ENCODE measurements at places on chromosomes 1 and 21.
A peak's percentile ranks its signal among the peaks of the same experiment; 100 is the strongest.

DNA sequence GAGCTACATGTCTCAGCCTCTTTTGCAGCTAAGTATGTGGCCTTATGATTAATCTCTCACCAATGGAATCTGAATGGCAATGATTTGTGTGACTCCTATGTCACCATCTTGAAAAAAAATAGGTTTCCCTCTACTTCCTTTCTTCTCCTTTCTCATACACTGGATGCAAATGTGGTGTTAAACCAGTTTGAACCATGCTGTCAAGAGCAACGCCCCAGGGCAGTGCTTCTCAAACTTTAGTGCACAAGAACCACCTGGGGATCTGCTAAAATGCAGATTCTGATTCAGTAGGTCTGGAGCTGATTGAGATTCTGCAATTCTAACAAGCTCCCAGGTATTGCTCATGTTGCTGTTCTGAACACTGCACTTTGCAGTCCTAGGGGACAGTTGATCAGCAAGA, 44.7 kb upstream of the ZNF644 start:
- DNase-seq, result no peak

DNA sequence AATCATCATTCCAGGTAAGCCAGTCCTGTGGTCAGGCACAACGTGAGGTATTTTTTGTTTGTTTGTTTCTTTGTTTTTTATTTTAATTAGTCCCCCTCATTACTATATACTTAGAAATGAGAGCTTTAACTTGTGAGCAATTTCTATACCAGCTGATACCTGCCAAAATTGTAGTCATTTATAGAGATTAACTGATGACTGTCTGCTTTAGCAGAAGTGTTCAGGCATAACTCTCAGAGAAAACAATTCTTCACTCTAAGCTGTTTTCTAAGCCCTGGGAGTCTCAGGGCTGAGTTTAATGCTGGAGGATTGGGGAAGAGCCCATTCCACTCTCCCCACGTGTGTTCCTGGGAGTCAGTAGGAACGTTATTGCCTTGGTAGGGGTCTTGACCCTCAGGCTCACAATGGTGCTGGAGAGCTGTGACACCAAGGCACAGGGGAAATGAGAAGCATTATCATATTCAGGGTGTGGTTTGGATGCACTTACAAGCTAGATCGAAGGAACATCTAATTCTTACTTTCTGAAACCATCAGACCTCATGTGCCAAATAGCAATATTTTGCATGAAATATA, 168.2 kb downstream of the CLIC6 start:
- DNase-seq, result no peak

DNA sequence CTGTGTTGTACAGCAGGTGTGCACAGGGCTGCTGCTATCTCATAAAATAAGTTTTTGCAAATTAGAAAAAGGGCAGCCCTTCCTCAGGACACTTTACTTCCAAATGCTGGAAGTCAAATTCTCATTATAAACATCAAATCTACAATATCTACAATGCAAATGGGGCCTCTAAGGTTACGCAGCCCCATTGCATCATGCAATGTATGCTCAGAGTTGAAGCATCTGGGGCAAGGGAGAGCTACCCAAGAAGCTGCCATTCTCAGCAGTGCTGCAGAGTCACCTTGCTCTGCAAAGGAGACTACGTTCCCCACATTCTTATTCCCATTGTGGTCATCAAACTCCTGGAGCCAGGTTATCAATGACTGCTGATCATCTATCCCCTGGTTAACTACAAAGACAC, 208.9 kb upstream of the POGK start:
- no peak for DNase-seq

- no peak for DNase-seq
Measured at GRCh38 chr1:30450148-30450817, 273.1 kb downstream of the MATN1 start.

GRCh38 chr1:159339536-159339935, 37.4 kb downstream of the FCER1A start:
- no peak for DNase-seq

- peak; percentile 10 for DNase-seq
Measured at GRCh38 chr1:31583995-31584868, 7.9 kb downstream of the TINAGL1 start.

- DNase-seq, result peak; percentile 46
Measured at GRCh38 chr1:31183927-31184554, 55.6 kb downstream of the NKAIN1 start.

GRCh38 chr1:30405081-30405480, 318.3 kb downstream of the MATN1 start:
- DNase-seq, result no peak

DNA sequence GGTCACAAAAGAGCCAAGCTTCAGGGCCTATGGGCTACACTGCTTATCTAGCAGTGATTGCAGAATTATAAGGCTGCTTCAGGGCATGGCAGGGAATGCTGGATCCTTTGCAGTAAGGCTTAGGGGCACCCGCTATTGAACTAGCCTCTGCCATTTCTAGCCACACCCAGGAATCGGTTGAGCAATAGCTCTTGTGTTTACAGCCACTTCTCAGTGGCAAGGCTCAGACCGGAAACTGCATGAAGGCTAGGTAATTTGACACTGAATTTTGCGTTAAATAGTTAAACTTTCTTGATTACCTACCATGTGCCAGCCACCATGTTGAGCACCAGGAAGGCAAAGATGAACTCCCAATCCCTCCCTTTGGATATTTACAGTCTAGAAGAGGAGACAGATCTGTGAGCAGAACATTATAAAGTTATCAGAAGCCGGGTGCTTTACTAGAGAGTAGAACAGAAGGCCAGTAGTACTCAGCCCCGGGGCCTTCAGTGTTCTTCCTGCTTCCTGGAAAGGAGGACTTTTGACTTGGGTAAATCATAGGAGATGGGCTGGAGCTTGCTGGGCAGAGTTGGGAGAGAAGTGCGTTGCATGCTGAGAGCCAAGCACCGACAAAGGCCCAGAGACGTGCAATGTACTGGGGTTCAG, 98.6 kb upstream of the LPGAT1 start:
- DNase-seq, result peak; percentile 54

DNA sequence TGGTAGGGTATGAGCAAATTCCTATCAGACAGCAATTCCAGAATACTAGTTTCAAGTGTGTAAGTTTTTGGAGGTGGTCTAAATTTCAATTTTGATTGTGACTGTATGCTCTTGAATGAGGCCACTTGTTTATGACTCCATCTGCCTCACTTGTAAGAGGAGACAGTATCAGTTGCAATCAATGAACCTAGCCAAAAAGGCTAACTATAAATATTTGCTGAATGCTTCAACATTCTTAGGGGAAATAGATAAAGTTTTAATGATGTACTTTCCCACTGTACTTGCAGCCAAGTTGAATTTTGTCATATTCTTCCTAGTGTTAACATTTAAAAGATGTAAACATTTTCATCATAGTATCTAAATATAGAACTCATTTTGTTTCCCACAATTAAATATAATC, 32.1 kb upstream of the RWDD3 start:
- DNase-seq, result no peak

DNA sequence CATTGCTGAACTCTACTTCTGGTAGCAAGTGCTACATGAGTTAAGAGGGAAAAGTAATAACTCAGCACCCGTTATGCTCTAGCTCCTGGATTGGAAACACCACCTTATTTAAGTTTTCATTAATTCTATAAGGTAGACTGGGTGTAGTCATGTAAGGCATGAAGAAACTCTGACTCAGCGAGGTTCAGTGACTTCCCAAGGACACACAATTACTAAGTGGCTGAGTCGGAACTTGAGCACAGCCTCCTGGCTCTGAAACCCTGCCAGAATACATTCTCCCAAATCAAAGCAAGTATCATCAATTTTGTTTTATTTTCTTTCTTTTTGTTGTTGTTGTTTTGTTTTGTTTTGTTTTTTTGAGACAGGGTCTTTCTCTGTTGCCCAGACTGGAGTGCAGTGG, 29.1 kb upstream of the SCCPDH start:
- no peak for DNase-seq

GRCh38 chr1:26530410-26530894, 891 bp downstream of the RPS6KA1 start:
- no peak for DNase-seq

DNA sequence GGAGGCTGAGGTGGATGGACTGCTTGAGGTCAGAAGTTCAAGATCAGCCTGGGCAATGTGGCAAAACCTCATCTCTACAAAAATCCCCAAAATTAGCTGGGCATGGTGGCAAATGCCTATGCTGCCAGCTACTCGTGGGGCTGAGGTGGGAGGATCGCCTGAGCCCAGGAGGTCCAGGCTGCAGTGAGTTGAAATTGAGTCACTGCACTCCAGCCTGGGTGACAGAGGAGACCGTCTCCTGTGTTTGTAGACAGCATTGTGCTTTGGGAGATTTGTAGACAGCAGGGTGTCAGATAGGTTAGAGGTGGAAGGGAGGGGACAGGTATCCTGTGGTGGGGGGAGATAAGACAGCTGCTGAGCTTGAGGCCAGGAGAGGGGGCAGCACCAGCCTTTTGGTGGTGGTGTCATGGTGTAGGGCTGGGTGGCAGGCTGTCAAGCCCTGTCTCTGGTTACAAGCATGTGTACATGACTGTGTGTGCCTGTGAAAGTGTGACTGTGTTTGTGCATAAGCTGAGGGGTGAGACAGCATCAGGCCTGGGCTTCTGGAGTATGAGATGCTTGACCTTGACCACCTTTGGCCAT, 15.2 kb downstream of the PPFIA4 start:
- no peak for DNase-seq

- no peak for DNase-seq
Measured at GRCh38 chr1:159248311-159248710, 43.6 kb downstream of the ACKR1 start.

- DNase-seq, result no peak
Measured at GRCh38 chr1:8340448-8340847, 22.5 kb downstream of the SLC45A1 start.

DNA sequence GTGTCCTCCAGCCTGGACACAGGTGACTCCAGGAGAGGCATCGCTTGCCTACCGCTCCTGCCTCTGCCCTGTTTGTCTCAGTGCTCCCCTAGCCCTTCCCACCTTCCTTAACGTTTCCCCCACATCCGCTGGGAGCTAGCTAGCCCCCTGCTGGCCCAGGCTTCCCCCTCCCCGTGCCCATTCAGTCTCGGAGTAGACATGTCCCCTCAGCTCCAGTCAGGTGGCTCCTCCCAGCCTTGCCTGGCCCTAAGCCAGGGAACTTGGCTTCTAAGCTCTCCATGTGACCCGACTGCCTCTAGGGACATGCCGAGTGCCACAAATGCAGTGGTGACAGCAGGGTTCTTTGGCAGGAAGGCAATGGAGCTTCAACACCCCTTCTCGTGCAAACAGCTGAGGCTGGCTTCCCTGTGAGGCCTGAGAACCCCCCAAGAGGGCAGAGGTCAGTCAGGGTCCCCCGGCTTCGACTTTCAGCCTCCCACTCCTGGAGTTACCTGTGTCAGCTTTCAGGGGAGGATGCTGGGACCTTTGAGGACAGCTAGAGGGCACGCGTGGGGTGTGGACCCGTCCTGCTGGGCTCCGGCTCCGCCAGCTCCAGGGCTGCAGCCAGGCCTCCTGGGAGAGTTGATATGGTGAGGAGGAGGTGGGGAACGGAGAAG, 16.2 kb downstream of the DRAXIN start:
- DNase-seq, result peak; percentile 92

DNA sequence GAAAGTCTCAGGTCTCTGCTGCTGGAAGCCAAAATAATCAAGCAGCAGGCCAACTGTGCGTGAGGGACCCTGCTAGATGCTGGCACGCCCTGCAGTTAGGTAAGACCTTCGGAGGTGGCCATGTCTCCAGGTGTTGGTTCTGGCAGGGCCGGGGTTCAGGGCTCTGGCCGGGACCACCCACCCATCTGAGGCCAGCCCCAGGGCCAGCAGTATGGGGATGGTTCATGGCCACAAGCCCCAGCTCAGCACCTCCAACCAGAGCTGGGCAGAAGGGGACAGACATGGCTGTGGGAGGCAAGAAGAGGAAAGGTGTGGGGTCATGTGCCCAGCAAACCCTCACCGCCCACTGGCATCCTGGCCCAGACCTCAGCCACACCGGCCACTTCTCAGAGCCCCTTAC, 23.3 kb downstream of the LRP8 start:
- no peak for DNase-seq

DNA sequence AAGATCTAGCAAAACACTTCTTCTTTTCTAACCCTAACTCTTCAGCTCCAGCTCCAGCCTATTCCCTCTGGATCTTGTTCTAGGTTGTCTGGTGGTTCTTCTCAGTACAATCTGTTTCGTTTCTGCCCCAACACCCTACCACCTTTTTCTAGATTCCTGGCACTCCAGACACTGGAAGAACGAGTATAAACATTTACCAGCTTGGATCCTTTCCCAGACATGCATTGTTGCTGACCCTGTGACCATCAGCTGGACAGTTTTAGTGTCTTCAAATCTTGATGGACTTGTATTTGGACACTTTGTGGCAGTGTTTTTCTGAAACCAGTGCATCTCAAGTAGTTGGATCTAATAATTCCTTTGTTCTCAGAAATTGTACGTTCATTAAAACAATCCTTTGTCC, 30.6 kb upstream of the CACNA1E start:
- no peak for DNase-seq

DNA sequence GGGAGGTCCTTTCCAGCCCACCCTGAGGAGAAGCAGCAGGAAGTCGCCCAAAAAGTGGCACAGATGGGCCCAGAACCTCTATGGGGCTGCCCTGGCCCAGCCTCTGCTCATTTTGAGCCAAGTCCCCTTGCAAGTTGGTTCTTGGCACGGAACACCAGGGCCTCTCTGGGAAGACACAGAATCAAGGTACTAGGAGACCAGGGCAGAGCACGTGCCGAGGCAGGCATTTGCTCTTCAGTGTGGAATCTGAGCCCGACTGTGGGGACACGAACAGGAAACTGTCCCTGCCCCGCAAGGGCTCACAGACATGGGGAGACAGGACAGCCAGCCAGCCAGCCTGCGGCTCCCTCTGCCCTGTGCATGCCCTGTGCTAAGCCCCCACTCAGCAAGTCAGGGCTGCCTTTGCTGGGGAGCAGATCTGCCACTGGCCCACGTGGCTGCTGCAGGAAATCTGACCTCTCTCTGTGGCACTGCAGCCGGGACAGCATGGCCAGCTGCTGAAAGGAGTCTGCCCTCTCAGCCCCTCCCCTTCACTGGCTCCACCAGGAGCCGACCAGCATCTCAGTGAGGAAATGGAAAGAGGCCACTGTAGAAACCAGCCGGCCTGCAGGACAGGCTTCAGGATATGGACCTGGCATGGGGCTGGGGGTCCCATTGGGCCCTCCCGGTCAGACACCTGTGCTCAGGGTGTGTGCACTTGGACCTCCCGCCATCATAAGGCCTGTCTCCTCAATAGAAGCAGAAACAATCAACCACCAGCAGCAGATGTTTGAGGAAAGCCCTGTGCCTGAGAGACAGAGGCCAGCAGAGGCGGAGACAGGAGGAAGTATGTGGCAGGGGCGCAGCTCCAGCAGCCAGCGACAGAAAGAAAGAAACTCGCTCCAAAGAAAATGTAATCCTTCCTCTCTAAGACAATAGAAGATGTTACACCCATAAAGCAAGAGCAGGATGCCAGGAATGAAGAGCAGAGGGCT, 3.7 kb downstream of the ARHGEF16 start:
- DNase-seq, result no peak

DNA sequence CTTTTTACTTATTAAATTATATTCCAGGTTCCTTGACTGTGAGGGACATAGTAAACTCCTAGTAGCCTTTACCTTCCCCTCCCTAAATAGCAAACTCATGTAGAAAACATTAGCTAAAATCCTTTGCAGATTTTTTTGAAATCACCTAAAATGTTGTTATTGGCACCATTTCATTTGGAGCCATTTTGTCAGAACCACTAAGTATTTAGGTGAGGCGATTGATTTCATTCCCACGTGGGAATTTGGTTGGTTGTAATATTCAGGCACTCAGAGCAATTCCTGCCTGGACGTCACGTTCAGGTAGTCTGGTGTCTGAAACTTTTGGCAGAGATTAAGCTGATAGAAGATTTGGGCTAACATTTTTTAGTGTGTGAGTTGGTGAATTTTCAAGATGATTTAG, 84.3 kb downstream of the CAMTA1 start:
- DNase-seq, result no peak

- no peak for DNase-seq
Measured at GRCh38 chr1:55089683-55090082, 50.3 kb downstream of the PCSK9 start.

Measured in COR-L47 (cell line).